Right renal pelvis (tissue), 4 donors: ENCODE measurements at places on chromosomes 12 and 14. TPM values are rescaled to one million over a fixed set of nuclear protein-coding genes. Genes with fewer than 3 reads are reported as not detected.

DNA sequence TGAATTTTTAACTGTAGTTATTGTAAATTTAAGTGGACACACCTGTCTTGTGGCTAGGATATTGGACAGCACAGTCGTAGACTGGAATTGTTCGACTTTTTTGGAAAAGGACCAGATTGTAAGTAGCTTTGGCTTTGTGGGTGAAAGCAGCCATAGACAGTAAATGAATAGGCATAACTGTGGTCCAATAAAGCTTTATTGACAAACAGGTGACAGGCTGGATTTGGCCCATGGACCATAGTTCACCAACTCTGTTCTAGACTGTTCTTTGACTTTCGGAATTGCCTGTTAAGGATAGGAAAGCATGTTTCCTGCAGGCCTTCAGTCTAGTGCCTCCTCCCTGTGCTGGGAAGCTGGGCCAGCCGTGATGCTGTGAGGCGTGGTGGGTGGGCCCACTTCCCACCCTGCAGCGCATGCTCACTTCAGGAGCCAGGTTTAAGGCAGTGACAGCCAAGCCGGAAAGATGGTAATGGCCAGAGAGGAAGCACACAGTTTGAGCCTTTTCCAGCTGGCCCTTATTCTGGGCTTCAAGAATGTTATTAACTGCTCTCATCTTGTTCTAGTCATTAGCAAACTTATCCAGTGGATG lies 51.8 kb downstream of the PPP2R5C start:
- DNase-seq, result no peak

DNA sequence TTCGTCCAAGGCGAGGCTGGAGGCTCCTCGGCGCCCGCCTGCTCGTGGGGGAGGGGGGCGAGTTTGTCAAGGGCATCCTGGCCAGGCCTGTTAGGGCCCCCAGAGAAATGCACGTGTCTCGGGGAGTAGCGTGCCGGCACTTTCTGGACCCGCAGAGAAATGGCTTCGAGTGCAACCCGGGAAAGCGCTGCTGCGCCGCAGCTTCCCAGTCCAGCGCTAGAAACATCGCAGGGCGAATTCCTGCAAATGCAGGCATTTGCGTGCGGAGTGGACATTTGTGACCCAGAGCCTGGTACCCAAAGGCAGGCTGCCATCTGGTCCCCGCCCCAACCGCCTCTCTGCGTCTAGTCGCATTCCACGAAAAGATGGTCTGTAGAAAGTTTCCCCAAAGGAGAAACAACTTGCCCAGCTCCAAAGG lies 756 bp downstream of the LGR5 start:
- DNase-seq, result no peak

TRAFD1 gene
- 40.4 TPM for polyA plus RNA-seq

C3AR1 gene
- polyA plus RNA-seq, result 4.0 TPM

ABCD2 gene
- 0.04 TPM for polyA plus RNA-seq

PSMC1 gene
- polyA plus RNA-seq, result 142 TPM

- no peak for DNase-seq
Observed at GRCh38 chr14:89165189-89166181, 251.5 kb downstream of the FOXN3 start.

DNA sequence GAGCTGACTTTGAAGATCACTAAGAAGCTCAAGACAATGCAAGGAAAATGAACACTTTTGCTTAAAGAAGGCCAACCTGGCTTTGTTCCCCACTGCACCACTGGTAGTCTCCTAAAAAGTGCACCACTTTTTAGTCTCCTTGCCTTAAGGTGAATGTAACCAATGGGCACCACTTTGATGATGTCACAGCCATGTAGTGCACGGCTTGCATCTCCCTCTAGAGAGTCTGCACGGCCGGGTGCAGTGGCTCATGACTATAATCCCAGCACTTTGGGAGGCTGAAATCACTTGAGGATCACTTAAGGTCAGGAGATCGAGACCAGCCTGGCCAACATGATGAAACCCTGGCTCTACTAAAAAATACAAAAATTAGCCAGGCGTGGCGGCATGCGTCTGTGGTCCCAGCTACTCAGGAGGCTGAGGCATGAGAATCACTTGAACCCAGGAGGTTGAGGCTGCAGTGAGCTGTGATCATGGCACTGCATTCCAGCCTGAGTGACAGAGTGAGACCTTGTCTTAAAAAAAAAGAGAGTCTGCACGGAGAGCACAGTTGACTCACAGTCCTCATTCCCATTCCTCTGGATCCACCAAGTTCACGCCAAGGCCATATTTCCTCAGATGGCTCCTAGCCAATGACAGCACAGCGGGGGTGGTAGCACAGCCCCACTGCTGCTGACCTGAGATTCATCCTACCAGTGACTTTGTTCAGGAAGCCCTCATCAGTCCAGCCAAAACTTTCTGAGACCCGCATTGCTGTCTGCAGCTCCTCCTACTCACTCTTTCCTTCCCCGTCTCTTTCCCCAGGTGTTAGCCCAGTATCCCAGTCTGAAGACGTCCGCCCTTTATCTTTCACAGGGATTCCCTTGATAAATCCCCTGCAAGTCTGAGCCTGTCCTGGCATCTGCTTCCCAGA lies 16.5 kb upstream of the IFT81 start:
- no peak for DNase-seq
